ENCODE measurements at places on chromosomes 13 and 19.

GRCh38 chr19:40691421-40692211, 1.2 kb upstream of the NUMBL start:
- DNase-seq: peak; percentile 49
- H3K4me3 ChIP-seq: peak overlapping the region; percentile 80
- H3K36me3 ChIP-seq: no peaks in the 10 kb centered on the region

GRCh38 chr13:41897126-41897525, 63.8 kb downstream of the VWA8 start:
- H3K27me3 ChIP-seq: no peaks in the 10 kb centered on the region
- peaks cover 9% of the 10 kb centered on the region for H3K4me1 ChIP-seq
- H3K27ac ChIP-seq: no peak overlapping the region
- H3K4me3 ChIP-seq: no peak overlapping the region
- DNase-seq: no peak

- DNase-seq: no peak
- H3K27ac ChIP-seq: no peak overlapping the region
- no peaks in the 10 kb centered on the region for H3K4me1 ChIP-seq
- H3K36me3 ChIP-seq: no peaks in the 10 kb centered on the region
Observed at GRCh38 chr13:111399334-111399733, 78.9 kb downstream of the TEX29 start.

DNA sequence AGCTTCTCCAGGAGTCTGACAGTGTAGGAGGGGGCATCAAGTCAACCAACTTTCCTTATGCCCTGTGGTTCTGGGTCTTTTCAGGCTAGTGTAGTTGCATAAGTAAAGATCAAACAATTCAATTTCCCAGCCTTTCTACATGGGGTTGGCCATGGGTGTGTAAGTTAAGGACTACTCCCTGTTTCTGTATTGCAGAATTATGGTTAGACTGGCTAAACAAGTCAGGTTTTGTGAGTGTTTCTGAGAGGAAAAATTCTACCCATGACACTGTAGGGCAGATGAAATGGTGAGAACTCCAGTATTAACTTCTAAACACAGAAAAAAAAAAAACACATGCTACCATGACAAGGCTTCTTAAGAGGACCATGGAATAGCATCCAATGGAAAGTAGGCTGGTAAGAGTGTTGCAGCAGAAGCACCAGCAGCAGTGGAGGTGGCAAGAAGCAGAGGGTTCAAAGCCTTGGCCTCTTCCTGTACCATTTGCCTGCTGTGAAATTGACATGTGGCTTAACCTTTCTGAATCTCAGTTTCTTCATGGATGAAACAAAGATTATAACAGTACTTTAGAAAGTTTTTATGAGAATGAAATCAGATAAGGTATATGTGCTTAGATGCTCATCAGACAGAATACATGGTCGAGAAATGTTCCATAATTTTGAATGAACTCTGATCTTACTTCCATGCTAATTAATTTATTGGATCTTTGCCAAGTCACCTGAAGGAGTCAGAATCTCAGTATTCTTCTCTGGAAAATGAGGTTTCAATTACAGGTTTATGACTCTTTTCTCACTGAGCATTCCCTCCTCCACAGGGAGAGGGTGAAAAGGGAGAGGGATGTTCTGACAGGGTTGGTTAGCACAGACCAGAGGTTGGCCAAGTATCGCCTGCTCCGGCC, 11.4 kb upstream of the SCEL start:
- H3K36me3 ChIP-seq: no peaks in the 10 kb centered on the region
- no peak overlapping the region for H3K27ac ChIP-seq
- no peak for DNase-seq
- no peak overlapping the region for H3K4me3 ChIP-seq
- H3K27me3 ChIP-seq: peaks cover 6% of the 10 kb centered on the region

- DNase-seq: no peak
- H3K36me3 ChIP-seq: no peaks in the 10 kb centered on the region
- peaks cover 20% of the 10 kb centered on the region for H3K27me3 ChIP-seq
Observed at GRCh38 chr13:97879646-97880310, 73.7 kb upstream of the IPO5 start.

GRCh38 chr13:62613819-62614218, 1198.2 kb upstream of the PCDH20 start:
- H3K27ac ChIP-seq: no peak overlapping the region
- no peak for DNase-seq
- no peaks in the 10 kb centered on the region for H3K27me3 ChIP-seq
- H3K4me1 ChIP-seq: no peaks in the 10 kb centered on the region

GRCh38 chr13:47798194-47798593, 202.9 kb downstream of the SUCLA2 start:
- H3K4me3 ChIP-seq: no peak overlapping the region
- H3K36me3 ChIP-seq: no peaks in the 10 kb centered on the region
- no peak for DNase-seq
- no peaks in the 10 kb centered on the region for H3K4me1 ChIP-seq
- no peak overlapping the region for H3K27ac ChIP-seq

DNA sequence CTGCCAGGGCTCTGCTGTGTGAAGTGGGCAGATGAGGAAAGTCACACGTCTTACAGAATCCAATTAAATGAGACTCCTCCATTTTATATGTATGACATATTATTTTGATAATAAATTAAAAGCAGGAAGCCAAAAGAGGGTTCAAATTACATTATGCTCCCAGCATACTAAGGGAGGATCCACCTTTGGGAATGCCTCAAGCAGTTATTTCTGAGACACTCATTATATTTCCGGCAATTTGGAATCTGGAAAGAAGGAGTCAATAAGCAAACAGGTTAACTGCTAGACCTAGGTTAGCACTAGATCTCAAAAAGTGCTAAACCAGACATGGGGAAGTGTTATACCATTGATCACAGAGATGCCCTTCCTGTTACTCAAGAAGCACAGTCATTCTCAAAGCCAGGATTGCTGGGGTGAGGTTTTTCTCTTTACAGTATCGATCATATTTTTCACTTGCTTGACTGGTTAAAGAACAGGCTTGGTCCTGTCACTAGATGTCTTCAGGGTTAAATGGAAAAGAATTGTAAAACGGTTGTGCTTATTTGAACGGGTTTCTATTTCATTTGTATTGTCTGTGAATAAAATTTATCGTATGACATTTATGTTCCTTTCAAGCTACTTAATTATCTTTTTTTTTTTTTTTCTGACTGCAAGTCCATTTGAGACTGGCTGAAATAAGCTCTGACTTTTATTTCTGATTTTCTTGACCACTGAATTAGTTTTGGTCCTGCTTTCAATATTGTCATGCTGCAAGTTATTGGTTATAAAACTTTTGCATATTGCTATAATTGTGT, 523.2 kb downstream of the KLF12 start:
- no peaks in the 10 kb centered on the region for H3K4me1 ChIP-seq
- H3K36me3 ChIP-seq: no peaks in the 10 kb centered on the region
- no peak overlapping the region for H3K4me3 ChIP-seq
- H3K27me3 ChIP-seq: no peaks in the 10 kb centered on the region

DNA sequence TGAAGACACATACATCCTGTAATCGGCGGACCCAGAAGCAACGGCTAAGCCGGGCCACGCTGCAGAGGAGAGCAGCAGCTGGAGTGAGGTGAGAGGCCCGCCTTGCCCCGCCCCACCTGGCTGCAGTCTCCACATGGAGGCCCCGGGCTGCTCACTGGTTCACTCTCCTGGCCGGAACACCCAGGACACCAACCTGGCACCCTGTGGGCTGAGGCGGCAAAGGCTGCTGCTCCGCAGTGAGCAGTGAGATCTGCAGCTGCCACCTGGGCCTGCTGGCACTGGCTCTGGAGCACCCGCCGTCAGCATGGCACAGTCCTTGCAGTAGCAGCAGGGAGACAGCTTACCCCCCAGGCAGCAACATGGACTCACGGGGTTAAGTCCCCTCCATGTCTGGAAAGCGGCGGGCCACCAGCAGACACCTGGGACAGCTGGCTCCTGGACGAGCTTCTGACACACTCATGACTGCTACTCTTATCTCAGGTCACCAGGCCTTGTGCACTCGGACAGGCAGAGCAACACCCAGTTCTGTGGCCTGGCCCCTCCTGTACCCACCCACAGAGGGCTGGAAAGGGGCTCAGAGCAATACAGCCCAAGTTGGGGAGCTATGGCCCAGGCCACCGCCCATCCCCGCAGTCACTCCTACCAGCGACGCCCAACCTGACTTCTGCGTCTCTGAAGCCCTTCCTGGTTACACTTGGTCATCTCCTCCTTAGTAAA, 13.2 kb upstream of the KPTN start:
- DNase-seq: no peak
- H3K4me1 ChIP-seq: no peaks in the 10 kb centered on the region
- H3K4me3 ChIP-seq: no peak overlapping the region
- H3K27me3 ChIP-seq: no peaks in the 10 kb centered on the region
- peaks cover 9% of the 10 kb centered on the region for H3K36me3 ChIP-seq
- no peak overlapping the region for H3K27ac ChIP-seq

GRCh38 chr13:94706843-94707399, 5.4 kb downstream of the SOX21 start:
- peaks cover 78% of the 10 kb centered on the region for H3K27me3 ChIP-seq
- H3K27ac ChIP-seq: no peak overlapping the region
- no peak for DNase-seq

All from activated CD4-positive, alpha-beta T cell treated with anti-CD3 and anti-CD28 coated beads for 36 hours (primary cell).